Activated CD4-positive, CD25-positive, alpha-beta regulatory T cell treated with anti-CD3 and anti-CD28 coated beads, Interleukin-2, amount 50 U/mL, for 24 hours (primary cell): ENCODE measurements at places on chromosomes 4 and X.

DNA sequence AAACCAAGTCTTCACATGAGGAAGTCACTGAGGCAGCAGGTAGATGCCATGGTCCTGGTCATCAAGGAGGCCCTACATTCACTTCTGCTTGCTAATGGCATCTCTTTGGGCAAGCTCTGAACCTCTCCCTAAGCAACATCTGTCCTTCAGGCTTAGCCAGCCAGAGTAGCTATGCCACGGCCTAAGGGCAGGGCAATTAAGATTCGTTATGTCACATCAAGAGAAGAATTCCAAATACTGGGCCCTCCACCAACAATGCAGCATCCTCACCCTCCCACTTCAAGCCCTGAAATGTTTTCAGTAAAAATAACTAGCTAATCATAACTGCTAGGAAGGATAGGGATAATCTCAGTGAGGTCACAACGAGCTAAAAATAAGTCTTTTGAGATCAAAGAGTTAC is 120.7 kb upstream of the HCCS start:
- ATAC-seq, result no peak

DNA sequence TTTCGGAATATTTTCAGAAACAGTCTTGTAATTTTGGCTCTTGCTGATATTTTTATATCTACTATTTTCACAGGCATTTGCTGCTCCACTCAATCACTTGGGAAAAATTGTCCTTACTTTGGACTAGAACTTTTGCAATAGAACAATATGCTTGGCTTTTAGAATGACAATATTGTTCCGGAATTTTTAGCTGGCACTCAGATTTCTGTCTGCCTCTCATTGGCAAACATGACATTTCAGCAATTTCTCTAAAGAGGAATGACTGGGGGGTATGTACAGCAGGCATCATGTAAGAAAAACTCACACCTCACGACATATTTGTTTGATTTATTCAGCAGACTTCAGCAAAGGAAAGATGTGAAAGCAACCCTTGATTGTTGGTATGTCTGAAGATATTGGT is 243.6 kb upstream of the GPRIN3 start:
- no peak for ATAC-seq

GRCh38 chrX:107374132-107374531 is 75.3 kb upstream of the FRMPD3 start:
- no peak for ATAC-seq

- no peak for ATAC-seq
Observed at GRCh38 chr4:123649250-123649644, 252.7 kb downstream of the SPRY1 start.

GRCh38 chr4:182578402-182578801 is 335.2 kb downstream of the TENM3 start:
- no peak for ATAC-seq

DNA sequence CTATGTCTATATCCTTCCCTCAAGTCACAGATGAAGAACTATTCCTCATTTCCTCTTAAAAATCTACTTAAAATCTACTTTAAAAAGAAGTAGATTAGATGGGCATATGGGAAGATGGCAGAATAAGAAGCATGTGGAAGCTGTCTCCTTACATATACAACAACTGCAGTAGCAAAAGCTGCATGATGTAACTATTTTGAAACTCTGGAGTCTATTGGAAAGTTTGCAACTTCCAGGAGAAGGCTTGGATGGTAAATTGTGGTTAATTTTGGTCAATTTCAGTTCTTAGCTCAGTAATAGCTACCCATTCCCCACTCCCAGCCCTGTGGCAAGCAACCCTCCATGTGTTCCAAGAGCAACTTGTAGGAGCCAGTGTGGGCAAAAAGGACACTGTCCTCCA is 36.9 kb downstream of the MORC4 start:
- no peak for ATAC-seq

- no peak for ATAC-seq
Observed at GRCh38 chr4:70706044-70706461, 15.7 kb upstream of the RUFY3 start.

DNA sequence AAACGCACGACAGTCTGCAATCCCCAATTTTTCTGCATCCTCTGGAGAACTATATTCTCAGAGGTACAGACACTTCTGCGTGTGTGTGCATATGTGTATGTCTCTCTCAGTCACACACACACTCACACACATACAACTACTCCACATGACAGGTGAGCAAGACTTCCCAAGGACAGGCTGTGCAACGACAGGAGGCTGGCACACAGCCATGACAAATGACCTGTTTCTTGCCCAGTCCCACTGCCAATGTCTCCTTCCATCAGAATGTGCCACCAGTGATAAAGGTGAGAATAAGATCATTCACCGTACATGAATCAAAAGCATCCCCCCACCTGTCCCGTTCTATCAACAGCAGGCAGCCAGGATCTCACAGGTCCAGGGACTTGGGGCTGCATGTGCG is 52.4 kb downstream of the PPP2R2C start:
- no peak for ATAC-seq

GRCh38 chr4:176758731-176759130 is 34.0 kb downstream of the VEGFC start:
- no peak for ATAC-seq

DNA sequence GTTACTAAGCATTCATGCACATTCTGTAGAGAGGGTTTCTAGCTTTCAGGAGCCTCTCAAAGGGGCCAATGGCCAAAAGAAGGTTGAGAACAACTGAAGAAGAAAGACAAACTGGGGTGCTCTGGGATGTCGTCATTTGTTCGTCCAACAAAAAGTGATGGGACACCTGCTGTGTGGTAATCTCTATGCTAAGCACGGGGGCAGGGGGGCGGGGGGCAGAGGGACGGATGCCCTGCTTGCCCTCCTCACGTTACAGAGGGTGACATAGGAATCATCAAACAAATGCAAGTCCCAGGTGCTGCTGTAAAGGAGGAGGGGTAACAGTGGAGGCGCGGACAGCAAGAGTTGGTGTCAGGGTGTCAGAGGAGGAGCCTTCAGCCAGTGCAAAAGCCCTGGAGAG is 12.8 kb upstream of the CRMP1 start:
- no peak for ATAC-seq

- ATAC-seq, result no peak
Observed at GRCh38 chrX:122866532-122866931, 317.5 kb upstream of the GRIA3 start.

DNA sequence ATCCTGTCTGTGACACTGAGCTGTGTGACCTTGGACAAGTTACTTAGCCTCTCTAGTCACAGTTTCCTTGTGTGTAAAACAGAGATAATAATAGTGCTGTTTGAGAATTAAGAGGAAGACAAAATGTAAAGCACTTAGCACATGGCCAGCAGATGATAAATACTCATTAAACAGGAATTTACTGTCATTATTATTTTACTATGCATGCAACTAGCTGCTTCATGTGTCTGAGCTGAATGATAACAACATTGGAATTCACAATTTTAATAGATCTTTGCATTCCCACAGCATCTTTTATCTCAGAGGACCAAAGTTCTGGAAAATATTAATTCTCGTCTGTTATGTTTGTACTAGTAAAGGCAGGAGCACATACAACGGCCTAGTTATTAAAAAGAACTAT is 79.2 kb upstream of the TET2 start:
- no peak for ATAC-seq

GRCh38 chrX:106999002-106999975 is 723 bp downstream of the MORC4 start:
- ATAC-seq, result peak; percentile 46

DNA sequence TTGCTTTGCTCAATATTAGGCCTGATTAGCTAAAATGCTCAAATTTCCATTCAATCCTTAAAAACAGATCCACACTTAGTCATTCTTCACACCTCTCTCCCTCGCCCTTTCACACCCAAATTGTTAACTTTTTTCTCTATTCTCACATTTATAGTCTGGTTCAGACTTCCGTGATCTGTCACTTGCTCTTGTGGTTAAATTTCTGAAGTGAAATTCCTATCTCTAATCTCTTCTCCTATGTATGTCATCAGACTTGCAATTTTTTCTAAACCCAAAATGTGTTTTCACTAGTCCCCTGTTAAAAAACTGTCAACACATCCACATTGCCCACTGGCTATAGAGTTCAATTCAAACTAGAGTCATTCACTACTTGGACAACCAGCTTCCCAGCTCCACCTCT is 63.2 kb downstream of the SNCA start:
- ATAC-seq, result no peak

GRCh38 chr4:137309424-137309823 is 222.9 kb downstream of the PCDH18 start:
- ATAC-seq, result no peak

- no peak for ATAC-seq
Observed at GRCh38 chrX:57417827-57418226, 131.3 kb downstream of the FAAH2 start.

GRCh38 chr4:95513022-95513421 is 35.8 kb downstream of the UNC5C start:
- ATAC-seq, result no peak

GRCh38 chr4:3062471-3062870 is 11.9 kb downstream of the HTT-AS start:
- no peak for ATAC-seq

- no peak for ATAC-seq
Observed at GRCh38 chrX:113977887-113978286, 606.0 kb upstream of the HTR2C start.

DNA sequence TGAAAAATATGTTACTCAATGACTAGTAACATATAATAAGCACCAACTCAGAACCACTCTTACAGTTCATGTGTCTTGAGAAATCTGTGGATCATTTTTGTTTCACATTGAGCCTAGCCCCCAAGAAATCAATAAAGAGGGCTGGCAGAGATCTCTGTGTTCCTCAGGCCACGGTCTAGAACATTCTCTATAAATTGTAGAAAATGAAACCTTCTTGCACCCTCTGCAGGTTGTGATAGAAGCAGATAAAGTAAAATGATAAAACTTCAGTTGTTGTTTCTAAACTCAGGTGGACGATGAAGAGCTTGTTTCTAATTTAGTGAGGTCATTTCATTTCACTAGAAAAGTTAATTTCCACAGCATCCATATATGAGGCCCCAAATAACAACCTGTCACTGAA is 182.7 kb downstream of the KIT start:
- ATAC-seq, result no peak

GRCh38 chr4:123412091-123412505 is 15.5 kb downstream of the SPRY1 start:
- ATAC-seq, result peak; percentile 6

- no peak for ATAC-seq
Observed at GRCh38 chrX:17813277-17813676, 47.8 kb downstream of the RAI2 start.

- ATAC-seq, result no peak
Observed at GRCh38 chr4:3364634-3365314, 72.0 kb downstream of the RGS12 start.

- no peak for ATAC-seq
Observed at GRCh38 chrX:2220829-2221567, 279.8 kb downstream of the DHRSX start.

DNA sequence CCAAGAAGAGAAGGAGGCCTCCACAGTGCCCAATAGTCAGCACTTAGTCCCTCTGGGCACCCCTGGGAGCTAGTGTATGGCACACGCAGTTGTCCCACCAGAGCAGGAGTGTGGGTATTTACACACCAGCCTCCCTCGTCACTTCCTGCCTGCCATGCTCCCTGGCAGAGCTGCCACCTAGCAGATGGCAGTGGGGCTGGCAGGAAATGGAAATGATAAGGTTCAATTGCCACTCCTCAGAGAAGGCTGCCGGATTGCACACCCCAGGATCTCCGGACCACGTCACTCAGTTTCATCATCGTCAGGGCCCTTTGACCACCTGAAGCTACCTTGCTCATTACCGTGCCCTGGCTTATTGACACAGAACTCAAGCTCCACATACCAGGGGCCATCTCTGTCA is 173.3 kb upstream of the PSAPL1 start:
- ATAC-seq, result no peak

DNA sequence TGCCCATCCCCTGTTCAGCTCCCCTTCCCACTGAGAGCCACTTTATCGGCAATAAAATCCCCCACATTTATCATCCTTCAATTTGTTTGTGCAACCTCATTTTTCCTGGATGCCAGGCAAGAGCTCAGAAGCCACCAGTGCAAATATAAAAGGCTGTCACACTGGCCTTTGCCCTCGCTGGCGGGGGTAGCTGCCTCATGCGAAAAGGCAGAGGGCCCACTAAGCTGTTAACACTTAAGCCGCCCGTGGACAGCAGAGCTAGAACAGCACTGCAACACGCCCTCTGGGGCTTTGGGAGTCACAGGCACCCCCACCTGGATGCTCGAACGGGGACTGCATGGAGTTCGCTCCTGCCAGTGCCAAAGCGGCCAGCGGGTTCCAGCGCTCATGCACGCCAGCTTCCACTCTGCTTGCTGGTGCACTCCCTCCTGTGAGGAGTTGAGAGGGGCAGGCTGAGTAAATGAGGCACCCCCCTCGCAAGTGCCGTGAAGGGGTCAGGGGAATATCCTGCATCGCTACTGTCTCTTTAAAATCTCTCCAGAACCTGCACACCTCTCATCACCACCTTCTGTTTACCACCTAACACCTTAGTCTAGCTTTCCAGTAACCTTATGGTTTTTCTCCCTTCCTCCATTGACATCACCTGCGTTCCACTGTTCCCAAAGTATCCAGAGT is 99.5 kb downstream of the SORBS2 start:
- no peak for ATAC-seq

GRCh38 chr4:144666539-144667175 is 20.7 kb downstream of the HHIP start:
- no peak for ATAC-seq

DNA sequence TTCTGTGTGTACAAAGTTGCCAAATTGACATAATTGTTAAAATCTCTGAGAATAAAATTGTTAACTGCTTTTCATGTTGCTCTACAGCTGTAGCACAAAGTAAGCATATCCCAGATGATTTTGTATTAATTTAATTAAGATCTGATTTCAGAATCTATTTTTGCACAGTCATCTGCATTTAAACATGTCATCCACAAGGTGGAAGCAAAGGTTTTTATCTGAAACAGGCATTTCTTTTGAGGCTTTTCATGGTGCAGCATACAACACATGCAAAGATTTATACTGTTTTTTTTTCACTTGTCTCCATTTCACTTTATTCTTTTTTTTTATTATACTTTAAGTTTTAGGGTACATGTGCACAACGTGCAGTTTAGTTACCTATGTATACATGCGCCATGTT is 51.2 kb downstream of the GC start:
- ATAC-seq, result no peak

DNA sequence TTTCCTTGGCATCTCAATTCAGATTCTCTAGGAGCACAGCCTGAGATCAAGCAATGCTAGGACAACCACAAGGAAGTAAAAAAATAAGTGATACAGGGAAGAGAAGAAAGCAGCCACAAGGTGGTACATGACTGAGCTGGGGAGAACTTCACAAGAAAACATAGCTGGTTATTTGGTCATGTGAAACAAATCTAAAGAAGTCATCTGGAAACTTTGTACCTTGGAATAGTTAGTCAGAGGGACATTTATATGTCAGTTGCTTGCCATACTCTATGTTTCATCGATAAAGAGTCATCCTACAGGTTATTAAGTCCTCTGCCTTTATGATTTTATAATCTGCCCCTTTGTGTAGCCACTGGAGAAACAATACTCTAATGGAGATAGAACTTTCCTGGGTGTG is 575.1 kb downstream of the IL15 start:
- ATAC-seq, result peak; percentile 17

- no peak for ATAC-seq
Observed at GRCh38 chrX:8233091-8233490, 62.0 kb upstream of the VCX2 start.
